ENCODE measurements at places on chromosomes 6 and 20. TPM values are rescaled to one million over a fixed set of nuclear protein-coding genes. Genes with fewer than 3 reads are reported as not detected.

DEFB124 gene
- total RNA-seq, result not detected

DNA sequence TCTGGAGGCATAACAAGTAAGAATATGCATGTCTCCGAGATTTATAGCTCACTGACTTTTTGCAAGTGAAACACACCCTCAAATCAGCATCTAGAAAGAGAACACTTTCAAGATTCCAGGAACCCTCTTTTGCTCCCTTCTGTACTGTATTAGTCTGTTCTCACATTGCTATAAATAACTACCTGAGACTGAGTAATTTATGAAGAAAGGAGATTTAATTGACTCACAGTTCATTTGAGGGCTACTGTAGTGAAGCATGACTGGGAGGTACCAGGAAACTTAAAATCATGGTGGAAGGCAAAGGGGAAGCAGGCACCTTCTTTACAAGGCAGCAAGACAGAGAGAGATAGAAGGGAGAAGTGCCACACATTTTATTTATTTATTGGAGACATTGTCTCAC lies 269.9 kb downstream of the UTRN start:
- DNase-seq, result no peak

- no peak for DNase-seq
These were observed 387.1 kb downstream of the THBS2 start for GRCh38 chr6:168866534-168866933.

- DNase-seq, result no peak
These were observed 16.2 kb upstream of the RNF39 start for GRCh38 chr6:30091577-30092381.

DNA sequence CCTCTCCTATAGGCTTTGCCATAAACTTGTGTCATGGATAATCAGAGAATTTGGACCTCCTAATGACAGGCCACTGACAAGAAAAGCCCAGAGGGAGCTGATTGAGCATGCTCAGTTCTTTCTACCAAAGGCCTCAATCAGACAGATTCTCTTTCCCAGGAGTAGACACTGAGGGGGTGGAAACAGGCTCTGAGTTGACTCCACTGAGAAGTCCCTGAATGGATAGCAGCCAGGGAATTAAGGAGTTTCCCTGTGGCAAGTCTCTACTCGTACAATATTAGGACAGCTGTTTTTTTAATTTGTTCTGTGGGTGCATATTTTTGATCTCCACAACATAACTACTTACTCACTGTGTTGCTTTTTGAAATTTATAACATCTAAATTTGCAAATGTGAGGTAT lies 63.3 kb downstream of the SLC16A10 start:
- no peak for DNase-seq

GRCh38 chr6:73624896-73625295 lies 28.9 kb downstream of the SLC17A5 start:
- DNase-seq, result no peak

DNA sequence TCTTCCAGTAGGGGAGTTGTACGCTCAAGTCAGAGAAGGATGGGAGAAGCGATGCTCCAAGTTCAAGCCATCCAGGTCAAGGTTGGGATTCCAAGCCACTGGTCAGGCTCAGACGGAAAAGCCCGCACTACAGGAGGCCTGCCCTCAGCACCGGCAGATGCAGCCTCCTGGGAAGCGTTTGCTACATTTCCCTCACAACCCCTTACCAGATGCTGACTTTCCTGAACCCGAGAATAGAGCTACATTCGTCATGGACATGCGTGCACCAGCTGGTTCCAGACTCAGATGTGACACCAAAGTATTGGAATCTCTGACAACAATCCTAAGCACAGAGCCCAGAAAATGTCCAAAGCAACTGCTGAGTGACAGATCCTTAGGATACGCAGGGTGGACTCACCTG lies 174.8 kb downstream of the SASH1 start:
- no peak for DNase-seq
